Small intestine (tissue), 16 donors: ENCODE measurements at places on chromosomes 2 and 18. TPM values are rescaled to one million over a fixed set of nuclear protein-coding genes. Genes with fewer than 3 reads are reported as not detected.

Gene ZNF892
- polyA plus RNA-seq: 0.66 TPM

Gene TUBB8B
- polyA plus RNA-seq: not detected

Gene EFEMP1
- 0.89 TPM for polyA plus RNA-seq

Gene POTEC
- 0.01 TPM for polyA plus RNA-seq

Gene SERPINE2
- polyA plus RNA-seq: 43.9 TPM

Gene PUS10
- polyA plus RNA-seq: 5.9 TPM

Gene KANSL1L
- polyA plus RNA-seq: 22.2 TPM

Gene MROH2A
- 1.6 TPM for polyA plus RNA-seq

DNA sequence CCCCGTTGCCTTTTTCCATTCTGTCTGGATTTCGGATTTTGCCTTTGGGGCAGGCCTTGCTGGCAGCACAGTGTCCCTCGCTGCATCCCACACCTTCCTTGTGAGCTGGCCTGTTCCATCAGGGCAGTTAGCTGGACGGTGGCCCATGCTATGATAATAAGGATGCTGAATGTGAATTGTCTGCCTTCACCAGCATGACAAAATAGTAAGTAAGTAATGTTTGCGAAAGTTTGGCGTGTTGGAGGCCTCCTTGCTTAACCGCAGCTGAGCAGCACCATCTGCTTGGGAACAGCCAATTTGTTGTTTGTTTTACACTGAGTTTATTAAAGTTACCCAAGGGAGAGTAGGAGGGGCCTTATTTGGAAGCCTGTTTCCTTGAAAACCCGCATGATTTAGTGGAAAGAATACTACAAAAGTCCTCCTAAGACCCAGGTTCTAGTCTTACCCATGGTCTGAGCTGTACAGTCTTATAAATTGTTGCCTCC lies 469.7 kb upstream of the FANCL start:
- DNase-seq: no peak

GRCh38 chr2:147003081-147003480 lies 841.7 kb upstream of the ACVR2A start:
- DNase-seq: peak; percentile 23

DNA sequence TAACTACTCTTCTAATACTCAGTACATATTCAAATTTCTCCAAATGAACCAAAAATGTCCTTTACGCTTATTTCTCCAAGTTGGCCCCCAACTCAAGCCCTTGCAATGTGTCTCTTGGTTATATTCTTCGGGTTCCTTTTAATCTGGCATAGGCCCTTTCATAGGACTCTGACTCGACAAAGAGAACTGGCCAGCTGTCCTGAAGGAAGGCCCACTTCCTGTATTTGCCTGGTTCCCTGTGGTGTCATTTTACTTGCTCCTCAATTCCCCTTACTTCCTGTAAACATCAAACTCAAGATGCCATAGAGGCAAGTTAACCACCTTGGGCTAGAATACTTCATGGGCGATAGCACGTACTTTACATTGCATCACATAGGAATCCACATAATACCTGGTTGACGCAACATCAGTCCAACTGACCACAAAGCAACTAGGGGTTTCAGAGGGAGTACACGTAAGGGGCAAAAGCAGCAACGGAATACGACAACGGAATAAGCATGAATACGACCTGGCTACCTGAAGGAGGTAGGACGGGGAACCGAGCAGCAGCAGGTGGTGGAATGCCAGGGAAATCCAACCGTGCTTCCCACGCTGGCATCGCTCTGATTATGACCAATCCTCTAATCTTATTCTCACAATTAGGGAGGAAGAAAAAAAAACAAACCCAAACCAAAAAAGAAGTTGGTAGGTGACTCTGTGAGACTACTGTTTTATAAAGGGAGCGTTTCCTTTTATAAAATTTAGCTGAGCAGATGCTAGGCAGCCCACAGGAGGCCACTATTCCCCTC lies 823 bp upstream of the GORASP2 start:
- DNase-seq: no peak

DNA sequence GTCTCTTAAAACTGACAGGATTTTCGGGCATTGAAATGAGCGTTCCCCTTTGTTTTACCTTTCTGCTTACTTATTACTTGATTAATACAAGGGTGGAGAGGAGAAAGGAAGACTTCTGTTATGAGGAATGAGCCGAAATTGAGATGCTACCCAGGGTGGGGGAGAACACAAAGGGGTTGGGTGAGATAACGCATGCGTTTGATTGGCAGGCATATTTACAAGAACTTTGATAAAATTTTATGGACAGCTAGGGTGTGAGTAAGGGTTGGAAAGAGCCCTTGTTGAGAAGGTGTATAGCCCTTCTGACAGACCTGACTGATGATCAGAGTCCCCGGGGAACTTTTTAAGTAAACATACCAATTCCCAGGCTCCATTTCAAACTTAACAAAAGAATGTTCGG lies 1.8 kb downstream of the RNF138 start:
- DNase-seq: no peak

- DNase-seq: no peak
Measured at GRCh38 chr2:134482131-134482723, 228.4 kb downstream of the MGAT5 start.

DNA sequence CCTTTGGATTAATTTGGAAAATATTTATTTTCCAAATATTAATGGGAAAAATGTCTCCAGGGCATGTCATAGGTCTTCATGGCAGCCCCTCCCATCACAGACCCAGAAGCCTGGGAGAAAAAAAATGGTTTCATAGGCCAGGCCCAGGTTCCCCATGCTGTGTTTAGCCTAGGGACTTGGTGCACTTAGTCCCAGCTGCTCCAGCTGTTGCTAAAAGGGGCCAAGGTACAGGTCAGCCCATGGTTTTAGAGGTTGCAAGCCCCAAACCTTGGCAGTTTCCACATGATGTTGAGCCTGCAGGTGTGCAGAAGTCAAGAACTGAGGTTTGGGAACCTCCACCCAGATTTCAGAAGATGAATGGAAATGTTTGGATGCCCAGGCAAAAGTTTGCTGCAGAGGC lies 309.6 kb downstream of the SOCS6 start:
- no peak for DNase-seq

- DNase-seq: peak; percentile 67
Measured at GRCh38 chr2:48946449-48947048, 191.0 kb upstream of the LHCGR start.

DNA sequence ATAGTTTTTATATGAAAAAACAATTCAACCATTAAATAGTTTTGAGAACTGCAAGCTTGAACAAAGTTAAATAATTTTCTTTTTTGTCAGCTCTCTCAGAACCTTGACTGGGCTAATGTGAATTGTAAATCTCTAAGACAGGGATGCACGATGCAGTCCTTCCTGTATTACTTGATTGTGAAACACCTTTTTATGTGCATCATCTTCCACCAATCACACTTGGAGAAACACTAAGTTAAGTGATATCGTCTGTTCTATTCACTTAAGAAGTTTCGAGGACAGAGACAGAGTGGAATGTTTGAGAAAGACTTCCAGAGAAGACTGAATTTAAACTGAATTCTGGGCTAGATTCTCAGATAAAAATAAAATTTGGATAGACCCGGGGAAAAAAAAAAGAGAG lies 238.2 kb downstream of the MREG start:
- no peak for DNase-seq

GRCh38 chr18:32637226-32637625 lies 135.6 kb downstream of the KLHL14 start:
- DNase-seq: no peak

DNA sequence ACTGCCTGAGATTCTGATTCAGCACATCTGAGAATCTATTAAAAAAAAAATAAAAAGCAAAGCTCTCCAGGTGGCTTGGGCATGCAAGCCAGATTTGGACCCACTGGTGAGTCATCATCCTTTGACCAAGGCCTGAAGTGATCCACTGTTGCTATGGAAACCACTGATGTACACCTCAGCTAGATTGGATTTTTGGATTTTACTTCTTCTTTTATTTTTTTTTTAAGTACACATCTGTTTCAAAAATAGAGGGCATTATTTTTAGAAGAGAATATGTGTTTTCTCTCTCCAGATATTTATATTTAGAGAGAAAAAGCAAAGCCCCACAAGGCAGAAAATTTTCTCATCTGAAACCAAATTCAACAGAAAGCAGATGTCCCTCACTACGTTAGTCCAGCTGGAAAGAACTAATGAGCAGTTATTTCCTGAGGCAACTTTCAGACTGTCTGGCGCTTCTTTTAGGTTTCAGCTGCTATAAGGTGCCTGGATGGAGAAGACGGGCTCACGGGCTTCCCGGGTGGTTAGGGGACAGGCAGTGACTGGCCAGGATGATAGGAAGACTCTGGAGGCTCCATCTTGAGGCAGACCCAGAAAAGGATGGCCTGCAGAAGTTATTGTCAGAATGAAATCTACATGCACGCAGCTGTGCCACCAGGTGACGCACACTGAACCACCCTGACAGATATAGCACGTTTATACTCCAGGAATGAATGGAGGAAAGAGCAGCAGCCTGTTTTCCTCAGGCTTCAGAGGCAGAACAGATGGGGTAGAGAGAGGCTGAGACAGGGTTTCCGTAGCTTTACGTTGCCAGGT lies 50.5 kb downstream of the MRPL35 start:
- peak; percentile 69 for DNase-seq

DNA sequence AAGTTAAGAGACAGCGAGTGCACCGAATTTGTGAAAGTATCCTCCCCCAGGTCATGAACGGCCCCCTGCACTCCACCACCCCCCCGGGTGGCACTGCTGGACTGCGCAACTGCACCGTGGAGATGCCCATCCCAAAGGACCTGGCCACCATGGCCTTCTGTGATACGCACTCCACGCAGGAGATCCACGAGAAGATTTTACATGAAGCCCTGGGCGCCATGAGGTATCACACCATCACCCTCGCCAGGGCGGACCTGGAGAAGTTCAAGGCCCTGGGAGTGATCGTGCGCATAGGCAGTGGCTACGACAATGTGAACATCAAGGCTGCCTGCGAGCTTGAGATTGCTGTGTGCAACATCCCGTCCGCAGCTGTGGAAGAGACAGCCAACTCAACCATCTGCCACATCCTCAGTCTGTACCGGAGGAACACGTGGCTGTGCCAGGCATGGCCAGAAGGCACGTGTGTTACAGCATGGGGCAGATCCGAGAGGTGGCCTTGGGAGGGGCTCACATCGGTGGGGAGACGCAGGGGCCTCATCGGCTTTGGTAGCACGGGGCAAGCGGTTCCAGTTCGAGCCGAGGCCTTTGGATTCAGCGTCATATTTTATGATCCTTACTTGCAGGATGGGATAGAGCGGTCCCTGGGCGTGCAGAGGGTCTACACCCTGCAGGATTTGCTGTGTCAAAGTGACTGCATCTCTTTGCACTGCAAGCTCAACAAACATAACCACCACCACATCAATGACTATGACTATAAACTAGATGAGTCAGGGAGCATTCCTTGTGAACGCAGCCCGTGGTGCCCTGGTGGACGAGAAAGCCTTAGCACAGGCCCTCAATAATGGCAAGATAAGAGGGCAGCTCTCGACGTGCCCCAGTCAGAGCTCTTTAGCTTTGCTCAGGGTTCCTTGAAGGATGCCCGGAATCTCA lies 290.8 kb upstream of the MC4R start:
- DNase-seq: no peak

- no peak for DNase-seq
Measured at GRCh38 chr2:147521936-147522335, 322.9 kb upstream of the ACVR2A start.

DNA sequence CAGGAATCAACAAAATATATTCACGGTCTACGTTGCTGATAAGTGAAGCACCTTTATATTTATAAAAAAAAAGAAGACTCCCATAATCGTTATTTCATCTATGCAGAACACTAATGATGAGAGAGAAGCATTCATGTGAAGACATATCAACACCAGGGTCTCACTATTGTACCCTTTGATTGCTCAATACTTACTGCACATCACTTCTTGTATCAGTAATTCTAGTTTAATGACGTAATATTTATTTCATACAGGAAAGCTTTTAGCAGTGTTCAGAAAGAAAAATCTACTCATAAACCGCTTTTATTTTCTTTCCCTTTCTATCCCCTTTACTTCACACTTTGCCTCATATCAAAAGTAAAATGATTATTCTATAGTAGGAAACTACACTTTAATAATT lies 30.7 kb downstream of the CCDC141 start:
- no peak for DNase-seq

DNA sequence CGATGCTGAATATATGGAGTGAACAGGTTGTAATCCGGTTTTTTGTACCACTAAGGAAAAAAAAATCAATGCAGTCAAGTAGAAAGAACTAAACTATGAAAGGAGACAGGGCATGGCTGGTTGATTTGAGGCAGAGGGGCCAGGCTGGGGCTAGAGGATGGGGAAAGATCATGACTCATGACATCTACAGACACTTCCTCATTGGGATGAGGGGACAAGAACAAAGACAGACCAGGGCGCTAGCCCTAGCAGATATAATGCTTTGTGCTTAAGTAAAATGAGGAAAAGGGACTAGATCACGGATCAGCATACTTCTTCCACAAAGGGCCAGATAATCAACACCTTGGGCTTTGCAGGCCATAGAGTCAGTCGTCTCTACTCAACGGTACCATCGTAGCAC lies 55.8 kb downstream of the ST6GAL2 start:
- DNase-seq: no peak

GRCh38 chr2:62803961-62804360 lies 98.4 kb downstream of the EHBP1 start:
- no peak for DNase-seq
